Activated T-helper 1 cell treated with anti-CD3 and anti-CD28 coated beads, Interleukin-2, amount 50 U/mL, for 16 hours (primary cell): ENCODE measurements at places on chromosomes 3 and 15.

- DNase-seq = no peak
These were observed 59.8 kb downstream of the BOC start for GRCh38 chr3:113271189-113271588.

DNA sequence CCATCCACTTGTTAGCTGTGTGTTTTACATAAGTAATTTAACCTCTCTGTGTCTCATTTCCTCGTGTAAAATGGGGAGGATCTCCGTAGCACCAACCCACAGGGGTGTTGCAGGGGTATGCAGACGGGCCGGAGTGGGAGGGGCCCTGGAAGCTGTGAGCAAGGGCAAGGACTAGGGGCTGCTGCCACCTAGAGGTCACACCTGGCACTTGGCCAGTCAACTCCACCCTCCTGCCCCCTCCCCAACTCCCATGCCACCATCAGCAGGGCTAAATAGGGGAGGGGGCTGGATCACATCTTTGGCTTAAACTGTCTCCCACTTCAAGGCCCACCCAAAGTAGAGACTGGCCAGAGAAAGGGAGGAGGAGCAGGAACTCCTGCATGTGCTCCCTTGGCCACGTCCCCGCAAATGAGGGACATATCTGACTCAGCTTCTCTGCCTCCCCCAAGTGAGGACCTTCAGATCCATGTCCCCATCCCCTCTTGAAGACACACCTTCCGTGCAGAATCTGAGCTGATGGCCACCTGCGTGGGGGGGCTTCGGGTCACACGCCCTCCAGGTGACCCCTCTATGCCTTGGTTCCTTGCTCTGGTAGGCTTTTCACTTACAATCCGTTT is 2.6 kb downstream of the CCDC9B start:
- DNase-seq = peak; percentile 55

- DNase-seq = peak; percentile 34
These were observed 36.8 kb downstream of the TRANK1 start for GRCh38 chr3:36907911-36908646.

DNA sequence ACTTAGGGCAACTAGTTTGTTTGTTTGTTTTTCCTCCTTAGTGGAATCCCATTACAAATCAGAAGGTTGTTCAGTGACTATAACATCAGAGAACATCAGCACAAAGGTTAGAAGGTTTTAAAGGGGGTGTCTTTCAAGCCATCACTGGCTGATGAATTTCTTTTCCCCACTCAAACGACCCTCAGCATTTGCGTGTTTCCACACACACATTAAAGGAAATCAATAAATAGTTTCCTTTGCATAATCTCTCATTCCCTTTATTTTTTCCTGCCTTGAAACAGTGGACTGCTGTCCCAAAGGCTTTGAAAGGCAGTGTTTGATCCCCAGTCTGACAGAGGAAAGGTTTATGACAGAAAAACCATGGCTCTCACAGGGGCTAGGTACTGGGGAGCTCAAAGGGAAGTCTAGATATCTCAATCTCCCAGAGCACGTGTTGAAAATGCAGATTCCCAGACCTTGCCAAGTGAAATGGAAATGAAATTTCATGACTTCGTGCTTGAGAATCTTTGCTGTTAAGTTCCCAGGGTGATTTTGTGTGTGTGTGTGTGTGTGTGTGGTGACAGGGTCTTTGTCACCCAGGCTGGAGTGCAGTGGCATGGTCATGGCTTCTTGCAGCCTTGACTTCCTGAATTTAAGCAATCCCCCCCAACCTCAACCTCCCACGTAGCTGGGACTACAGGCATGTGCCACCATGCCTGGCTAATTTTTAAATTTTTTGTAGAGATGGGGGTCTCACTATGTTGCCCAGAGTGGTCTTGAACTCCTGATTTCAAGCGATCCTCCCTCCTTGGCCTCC is 2.2 kb upstream of the INTS14 start:
- no peak for DNase-seq

DNA sequence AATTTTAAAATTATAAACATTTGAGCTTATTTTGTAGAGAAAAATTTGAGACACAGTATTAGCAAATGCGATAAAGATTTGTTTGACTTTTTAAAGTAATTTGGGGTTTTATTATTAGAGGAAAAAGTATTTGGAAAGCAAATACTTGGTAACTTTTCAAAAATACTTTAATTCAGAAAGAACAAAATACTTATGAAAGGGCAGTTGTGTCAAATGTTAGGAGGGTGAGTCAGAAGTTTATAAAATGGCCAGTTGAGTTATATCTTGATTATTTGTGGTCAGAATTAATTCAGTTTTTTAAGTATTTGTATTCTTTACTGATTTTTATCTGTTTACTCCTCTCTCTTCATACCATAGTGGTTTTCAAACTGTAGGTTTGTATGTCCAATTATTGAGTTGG is 12.1 kb downstream of the LACTB start:
- DNase-seq = no peak

DNA sequence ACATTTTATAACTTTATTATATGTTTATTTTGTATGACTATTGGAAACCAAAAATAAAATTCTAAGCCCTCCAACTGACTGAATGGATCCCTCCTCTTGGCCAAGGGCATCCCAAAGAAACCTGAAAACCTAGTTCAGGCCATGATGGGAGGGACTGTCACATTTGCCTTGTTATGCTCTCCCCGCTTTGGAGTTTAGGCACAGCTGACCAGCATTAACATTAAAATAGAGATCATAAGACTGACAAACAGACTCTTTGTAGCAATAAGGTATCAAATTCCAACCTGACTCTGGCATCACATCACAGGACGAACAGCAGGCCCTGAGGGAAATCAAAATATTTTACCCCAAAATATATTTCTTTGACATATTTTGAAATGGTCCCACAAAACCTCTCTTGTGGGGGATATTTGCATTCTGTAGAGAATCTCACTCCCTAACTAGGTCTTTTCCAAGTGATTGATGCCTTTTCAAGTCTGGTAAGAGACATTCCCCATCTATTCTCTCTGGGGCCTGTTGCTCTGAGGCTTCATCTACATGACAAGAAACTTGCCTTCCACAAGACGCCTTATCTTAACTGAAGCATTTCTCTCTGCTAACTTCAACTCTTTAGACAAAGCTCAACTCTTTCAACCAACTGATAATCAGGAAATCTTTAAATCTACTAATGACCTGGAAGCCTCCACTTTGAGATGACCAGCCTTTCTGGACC is 81.8 kb upstream of the PRR23E start:
- DNase-seq = no peak

GRCh38 chr3:42052132-42052483 is 39.0 kb upstream of the TRAK1 start:
- no peak for DNase-seq

GRCh38 chr15:43524254-43524845 is 6.9 kb downstream of the MAP1A start:
- no peak for DNase-seq

- no peak for DNase-seq
These were observed 177.5 kb upstream of the CGNL1 start for GRCh38 chr15:57198654-57199291.
